Caco-2 (cell line): ENCODE measurements at places on chromosomes 2 and 18. TPM values are rescaled to one million over a fixed set of nuclear protein-coding genes. Genes with fewer than 3 reads are reported as not detected.

The STON1 gene
- 1.5 and 1.8 TPM in 2 replicates for total RNA-seq

DNA sequence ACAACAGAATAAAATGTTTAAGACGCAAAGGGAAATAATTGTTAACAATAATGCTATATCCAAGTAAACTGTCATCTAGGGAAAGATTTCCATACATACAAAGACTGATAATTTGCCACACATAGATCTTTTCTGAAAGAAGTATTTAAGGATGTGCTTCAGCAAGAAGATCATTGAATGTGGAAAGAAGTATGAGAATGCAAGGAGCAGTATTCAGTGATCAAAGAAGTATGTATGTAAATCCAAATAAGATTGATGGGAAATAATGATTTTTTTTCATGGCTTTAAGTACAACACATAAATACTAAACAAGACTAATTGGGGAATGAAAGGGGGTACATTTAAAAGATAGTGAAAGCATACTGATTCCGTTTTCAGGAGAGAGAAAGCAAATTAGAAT lies 410.4 kb upstream of the HS6ST1 start:
- H3K27me3 ChIP-seq = no peaks in the 10 kb centered on the region
- H3K27ac ChIP-seq = no peak overlapping the region
- no peaks in the 10 kb centered on the region for H3K36me3 ChIP-seq

GRCh38 chr2:151315381-151315903 lies 26.0 kb upstream of the NMI start:
- no peaks in the 10 kb centered on the region for H3K4me1 ChIP-seq
- H3K27me3 ChIP-seq = no peaks in the 10 kb centered on the region
- H3K27ac ChIP-seq = no peak overlapping the region
- no peaks in the 10 kb centered on the region for H3K36me3 ChIP-seq
- H3K4me3 ChIP-seq = no peak overlapping the region
- no peak for DNase-seq

- no peaks in the 10 kb centered on the region for H3K4me1 ChIP-seq
- DNase-seq = no peak
- H3K27me3 ChIP-seq = no peaks in the 10 kb centered on the region
- no peak overlapping the region for H3K27ac ChIP-seq
Measured at GRCh38 chr2:163253621-163254285, 415.2 kb upstream of the KCNH7 start.

The INPP5D gene
- total RNA-seq = not detected in 2 replicates

The PLEK gene
- total RNA-seq = not detected in 2 replicates

The KYNU gene
- 4.3 and 5.2 TPM in 2 replicates for total RNA-seq

DNA sequence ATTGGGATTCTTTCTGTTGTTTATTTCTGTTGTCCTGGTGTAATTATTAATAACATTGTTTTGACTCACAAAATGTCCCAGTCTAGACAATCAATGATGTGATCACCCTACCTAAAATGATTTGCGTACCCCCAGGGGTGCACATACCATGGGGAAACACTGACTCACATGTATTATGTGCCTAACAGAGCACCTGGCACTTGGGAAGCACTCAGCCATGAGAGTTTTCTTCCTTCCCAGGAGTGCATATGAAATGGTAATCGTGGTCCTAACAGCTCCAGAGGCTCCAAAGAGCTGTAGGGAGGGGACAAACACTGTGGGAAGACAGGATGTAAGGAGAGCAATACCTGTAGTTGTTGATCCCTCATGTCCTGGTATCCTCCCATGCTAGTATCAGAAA lies 187.8 kb upstream of the ERBB4 start:
- H3K36me3 ChIP-seq = no peaks in the 10 kb centered on the region
- no peak overlapping the region for H3K4me3 ChIP-seq
- DNase-seq = no peak
- H3K4me1 ChIP-seq = no peaks in the 10 kb centered on the region

DNA sequence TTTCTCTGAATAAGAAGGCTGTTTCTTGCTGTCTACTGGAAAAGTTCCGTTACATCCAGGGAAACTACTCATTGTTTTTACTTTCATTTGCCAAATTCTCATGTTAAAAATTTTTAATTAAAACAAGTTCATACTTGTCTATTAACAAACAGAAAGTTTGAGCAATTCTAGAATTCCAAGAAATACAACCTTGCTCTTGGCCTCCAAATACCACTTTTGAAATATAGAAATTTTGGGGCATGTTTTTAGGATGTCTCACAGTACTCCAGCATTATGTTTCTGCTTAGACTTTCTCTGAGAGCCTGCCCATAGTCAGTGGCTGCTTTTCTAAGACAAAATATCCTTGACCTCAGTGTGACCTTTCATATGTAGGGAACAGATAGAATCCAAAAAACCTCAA lies 228.7 kb upstream of the RND3 start:
- no peaks in the 10 kb centered on the region for H3K36me3 ChIP-seq
- no peaks in the 10 kb centered on the region for H3K4me1 ChIP-seq
- no peak for DNase-seq
- no peak overlapping the region for H3K4me3 ChIP-seq

The ERICH2 gene
- 3.1 and 3.3 TPM in 2 replicates for total RNA-seq

- H3K36me3 ChIP-seq = no peaks in the 10 kb centered on the region
- DNase-seq = no peak
- H3K27ac ChIP-seq = no peak overlapping the region
- H3K4me3 ChIP-seq = no peak overlapping the region
- H3K4me1 ChIP-seq = no peaks in the 10 kb centered on the region
Measured at GRCh38 chr2:104932243-104932642, 78.3 kb downstream of the POU3F3 start.

The VAMP8 gene
- 82.9 and 85.5 TPM in 2 replicates for total RNA-seq

The ZAP70 gene
- total RNA-seq = 0.82 and 0.86 TPM in 2 replicates

The ZBTB7C gene
- total RNA-seq = 0.18 and 0.39 TPM in 2 replicates

The UCN gene
- 0.86 TPM in 1 of 2 replicates, not detected in the other for total RNA-seq

The NOP58 gene
- total RNA-seq = 136 and 147 TPM in 2 replicates

DNA sequence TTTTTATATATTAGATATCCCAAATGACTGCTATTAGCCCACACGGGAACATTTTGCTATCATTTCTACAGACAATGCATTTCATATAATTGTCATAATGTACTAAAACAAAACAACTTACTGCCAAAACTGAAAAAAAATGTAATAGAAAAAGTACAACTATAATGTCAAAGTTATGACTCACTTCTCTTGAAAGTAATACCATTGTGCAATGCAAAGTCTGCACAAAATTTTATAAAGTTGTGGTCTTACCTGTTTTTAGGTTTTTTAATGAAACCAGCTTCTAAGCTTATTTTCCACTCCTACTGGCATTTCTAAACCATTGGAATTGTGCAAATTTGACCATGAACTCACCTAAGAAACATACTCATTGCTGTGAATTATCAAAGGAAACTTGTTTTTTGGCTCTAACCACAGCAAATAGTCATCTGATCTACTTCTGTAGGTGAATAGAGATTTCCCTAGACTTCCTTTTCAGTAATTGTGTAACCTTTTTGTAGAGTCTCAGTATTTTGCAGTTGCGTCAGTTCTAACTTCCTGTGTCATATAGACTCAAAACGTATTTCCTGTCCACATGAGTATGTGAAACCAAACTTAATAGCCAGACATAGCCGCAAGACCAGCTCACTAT lies 31.9 kb upstream of the TFPI start:
- H3K27ac ChIP-seq = no peak overlapping the region
- H3K4me3 ChIP-seq = no peak overlapping the region
- no peaks in the 10 kb centered on the region for H3K4me1 ChIP-seq
- DNase-seq = no peak
- H3K27me3 ChIP-seq = no peaks in the 10 kb centered on the region

- no peak within 1 kb of the TSS for H3K27ac ChIP-seq
- H3K27me3 ChIP-seq = no peaks in the 10 kb centered on the region
- no peaks in the 10 kb centered on the region for H3K36me3 ChIP-seq
- H3K4me1 ChIP-seq = no peaks in the 10 kb centered on the region
- no peak for DNase-seq
Measured at GRCh38 chr2:238847841-238848690, at the start of gene TWIST2. Gene TWIST2 (plus strand): TSS chr2:238848085. CDS start chr2:238848216, 131 bp downstream.

The C2orf81 gene
- 0.84 and 1.7 TPM in 2 replicates for total RNA-seq

- no peak overlapping the region for H3K27ac ChIP-seq
- H3K4me1 ChIP-seq = no peaks in the 10 kb centered on the region
- H3K36me3 ChIP-seq = no peaks in the 10 kb centered on the region
- H3K27me3 ChIP-seq = no peaks in the 10 kb centered on the region
Measured at GRCh38 chr18:28718696-28719095, 541.8 kb upstream of the CDH2 start.

The LDLRAD4 gene
- total RNA-seq = 1.2 and 1.5 TPM in 2 replicates

The ALPG gene
- total RNA-seq = 1.9 and 2.5 TPM in 2 replicates

The CYP1B1 gene
- total RNA-seq = 1.3 and 1.8 TPM in 2 replicates

DNA sequence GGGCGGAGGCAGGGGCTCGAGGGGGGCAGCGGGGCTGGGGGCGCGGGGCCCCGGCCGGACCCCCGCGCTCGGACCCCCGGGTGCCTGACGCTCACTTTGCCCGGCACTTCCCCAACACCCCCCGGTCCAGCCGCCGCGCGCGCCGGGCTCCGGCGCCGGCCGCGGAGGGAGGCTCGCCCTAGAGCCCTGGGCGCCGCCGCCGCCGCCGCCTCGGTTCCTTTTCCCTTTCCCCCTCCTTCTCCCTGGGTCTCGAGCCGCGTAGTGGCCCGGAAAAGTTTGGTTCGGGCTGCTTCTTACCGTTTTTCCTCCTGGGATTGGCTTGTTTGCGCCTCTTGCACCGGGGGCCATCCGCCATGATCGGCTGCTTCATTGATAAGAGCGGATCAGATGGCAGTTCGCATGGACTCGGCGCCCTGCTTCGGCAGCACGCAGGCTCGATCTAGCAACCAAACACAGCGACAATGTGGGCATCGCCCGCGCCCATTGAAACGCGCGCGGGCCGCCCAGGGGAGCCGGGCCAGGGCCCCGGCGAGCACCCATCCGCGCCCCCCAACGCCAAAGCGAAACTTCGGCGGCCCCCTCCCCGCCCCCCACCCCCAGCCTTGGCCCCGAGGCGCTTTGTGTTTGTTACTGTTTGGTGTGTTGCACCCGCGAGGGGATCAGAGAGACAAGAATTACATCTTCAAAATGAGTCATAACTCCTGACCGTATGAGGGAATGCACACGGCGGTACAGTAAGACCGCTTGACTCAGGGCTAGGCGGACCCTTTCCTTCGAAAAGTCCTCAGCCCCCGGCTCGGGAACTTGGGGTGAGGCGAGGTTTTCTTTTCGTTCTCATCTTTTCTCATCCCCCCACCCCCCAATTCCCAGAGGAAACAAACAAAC lies 2.7 kb downstream of the ZEB2 start:
- H3K4me3 ChIP-seq = no peak overlapping the region
- H3K27ac ChIP-seq = no peak overlapping the region
- H3K36me3 ChIP-seq = no peaks in the 10 kb centered on the region
- H3K4me1 ChIP-seq = no peaks in the 10 kb centered on the region

- no peak for DNase-seq
- H3K27ac ChIP-seq = no peak overlapping the region
- no peaks in the 10 kb centered on the region for H3K4me1 ChIP-seq
- no peaks in the 10 kb centered on the region for H3K36me3 ChIP-seq
Measured at GRCh38 chr2:216922175-216922780, 62.4 kb upstream of the TNP1 start.

DNA sequence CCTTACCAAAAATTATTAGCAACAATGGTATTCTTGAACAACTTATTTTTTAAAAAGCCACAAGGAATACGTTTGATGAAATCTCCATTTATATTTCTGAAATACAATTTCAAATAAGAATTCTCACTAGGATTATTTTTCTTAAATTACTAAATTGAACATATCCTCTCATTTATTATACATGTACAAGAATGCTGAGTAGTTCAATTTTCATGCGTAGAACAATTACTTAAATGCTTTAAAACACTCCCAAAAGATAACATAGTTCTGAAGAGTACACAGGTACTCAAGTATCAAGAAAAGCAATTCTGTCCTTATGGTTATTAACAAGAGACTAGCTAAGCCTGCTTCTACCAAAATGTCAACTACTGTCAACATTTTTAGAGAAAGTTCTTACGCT lies 268.1 kb downstream of the ZNF385B start:
- H3K27ac ChIP-seq = no peak overlapping the region
- H3K27me3 ChIP-seq = no peaks in the 10 kb centered on the region
- no peak for DNase-seq

The TUBA3E gene
- 0.57 TPM in 1 of 2 replicates, not detected in the other for total RNA-seq

DNA sequence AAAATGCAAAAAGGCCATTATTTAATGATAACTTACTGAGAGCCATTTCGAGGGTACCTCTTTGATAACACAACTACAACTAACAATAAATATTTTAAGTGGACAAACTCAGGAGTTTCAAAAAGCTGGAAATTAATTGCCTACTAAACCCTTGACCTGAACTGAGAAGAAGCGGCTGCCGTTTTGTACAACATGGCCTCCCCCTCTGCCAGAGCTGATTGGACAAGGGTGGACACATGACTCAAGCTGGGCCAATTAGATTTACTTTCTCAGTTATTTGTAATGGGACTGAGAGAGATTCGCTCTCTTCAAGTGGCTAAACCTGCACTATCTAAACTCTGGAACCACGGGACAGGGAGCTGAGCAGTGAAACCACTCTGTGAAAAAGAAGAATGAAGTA lies 135.9 kb upstream of the SERPINE2 start:
- H3K27me3 ChIP-seq = no peaks in the 10 kb centered on the region
- H3K27ac ChIP-seq = no peak overlapping the region
- no peak for DNase-seq
- H3K4me3 ChIP-seq = no peak overlapping the region
- no peaks in the 10 kb centered on the region for H3K36me3 ChIP-seq
- no peaks in the 10 kb centered on the region for H3K4me1 ChIP-seq

DNA sequence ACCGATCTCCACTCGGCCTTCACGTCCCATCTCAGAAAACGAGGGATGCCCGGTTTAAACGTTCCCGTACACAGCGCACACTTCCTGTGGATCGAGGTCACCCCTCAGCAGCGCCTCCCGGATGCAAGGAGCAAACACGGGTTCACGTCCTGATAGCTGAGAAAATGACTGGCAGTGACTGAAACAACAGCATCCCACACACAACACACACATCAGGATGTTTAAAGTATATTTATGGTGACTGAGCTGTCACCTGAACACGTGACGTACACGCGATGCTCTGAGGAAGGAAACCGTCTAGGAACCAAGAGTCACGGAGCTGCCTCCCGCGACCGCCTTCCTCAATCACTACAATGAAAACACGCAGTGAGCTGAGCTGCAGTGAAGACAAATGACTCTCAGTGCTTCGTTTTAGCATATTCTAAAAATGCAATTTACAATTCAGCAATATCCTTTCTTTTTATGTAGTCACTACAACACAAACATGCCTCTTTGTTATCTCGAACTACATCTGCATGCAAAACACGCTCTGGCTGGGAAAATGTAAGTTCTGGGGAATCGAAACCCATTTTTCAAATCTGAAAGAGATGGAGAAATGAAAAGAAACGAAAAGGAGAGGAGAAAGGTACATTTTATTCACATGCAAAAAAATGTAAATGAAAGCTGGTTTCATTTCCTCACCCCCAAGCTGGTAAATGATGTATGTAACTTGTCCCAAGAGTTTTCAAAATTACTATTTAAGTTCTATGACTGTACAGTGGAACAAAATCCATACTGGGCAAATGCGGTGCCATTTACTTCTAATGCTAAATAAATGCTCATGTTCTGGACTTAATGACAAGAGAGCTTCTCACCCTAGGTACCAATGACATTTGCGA lies 19.8 kb downstream of the HDAC4 start:
- H3K4me3 ChIP-seq = no peak overlapping the region
- no peaks in the 10 kb centered on the region for H3K36me3 ChIP-seq
- no peak overlapping the region for H3K27ac ChIP-seq
